ENCODE measurements at places on chromosomes 7 and 10.

DNA sequence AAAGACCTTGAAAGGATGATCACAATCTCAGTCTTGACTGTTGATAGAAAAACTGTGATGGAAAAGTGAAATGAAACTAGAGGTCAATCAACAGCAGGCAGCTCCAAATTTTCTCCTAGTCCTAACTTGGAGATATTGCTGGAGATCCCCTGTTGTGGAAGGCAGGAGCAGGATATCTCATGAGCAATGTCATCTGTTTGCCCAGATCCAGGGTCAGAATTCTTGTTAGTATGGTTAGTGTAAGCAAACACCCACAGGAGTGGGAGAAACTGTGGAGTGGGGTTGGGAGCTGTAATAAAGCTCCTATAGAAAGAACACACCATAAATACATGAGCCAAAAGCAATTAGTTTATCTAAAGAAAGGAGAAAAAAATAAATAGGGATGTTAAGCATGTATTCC is 169.0 kb downstream of the AKR1D1 start:
- peak; percentile 82 for DNase-seq

DNA sequence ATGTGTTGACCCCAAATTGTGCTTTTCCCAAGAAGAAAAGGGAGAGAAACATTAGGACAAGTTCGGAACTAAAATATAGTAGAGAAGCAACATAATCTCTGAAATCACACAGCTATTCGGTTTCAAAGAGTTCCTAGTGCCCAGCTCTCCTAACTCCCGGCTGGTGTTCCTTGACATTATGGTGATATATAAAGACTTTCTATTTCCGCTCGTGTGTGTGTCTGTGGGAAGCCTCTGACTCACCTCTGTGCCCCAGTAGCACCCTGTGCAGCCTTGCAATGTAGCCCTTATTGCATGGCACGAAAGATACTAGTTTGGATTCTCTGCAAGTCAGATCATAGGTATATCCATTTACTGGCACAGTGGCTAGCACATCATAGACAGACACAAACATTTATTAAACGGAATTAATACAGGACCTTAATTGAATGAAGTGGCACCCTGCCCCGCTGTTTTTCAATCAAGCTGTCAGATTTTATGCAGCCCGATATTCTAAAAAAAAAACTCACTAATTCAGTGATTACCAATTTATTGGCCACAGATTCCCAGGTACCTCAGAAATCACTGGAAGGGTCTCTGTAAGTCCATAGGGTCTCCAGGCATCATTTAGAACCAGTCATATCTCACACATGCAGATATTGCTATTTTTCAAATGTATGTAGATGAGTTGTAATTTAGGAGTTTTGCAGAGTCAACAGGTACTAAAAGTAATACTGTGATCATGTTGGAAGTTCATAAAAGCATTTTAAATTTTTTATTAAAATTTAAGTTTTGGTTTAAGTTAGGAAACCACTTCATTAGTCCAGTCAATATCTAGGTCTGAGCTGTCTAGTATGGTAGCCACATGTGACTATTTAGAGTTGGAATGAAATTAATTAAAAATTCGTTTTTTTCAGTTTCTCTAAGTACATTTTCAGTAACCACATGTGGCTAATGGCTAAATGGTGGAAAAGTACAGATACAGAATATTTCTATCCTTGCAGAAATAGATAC is 43.3 kb downstream of the SFTPD start:
- DNase-seq = no peak

- peak; percentile 84 for DNase-seq
These were observed 220.3 kb downstream of the PHTF2 start for GRCh38 chr7:78018641-78019446.

DNA sequence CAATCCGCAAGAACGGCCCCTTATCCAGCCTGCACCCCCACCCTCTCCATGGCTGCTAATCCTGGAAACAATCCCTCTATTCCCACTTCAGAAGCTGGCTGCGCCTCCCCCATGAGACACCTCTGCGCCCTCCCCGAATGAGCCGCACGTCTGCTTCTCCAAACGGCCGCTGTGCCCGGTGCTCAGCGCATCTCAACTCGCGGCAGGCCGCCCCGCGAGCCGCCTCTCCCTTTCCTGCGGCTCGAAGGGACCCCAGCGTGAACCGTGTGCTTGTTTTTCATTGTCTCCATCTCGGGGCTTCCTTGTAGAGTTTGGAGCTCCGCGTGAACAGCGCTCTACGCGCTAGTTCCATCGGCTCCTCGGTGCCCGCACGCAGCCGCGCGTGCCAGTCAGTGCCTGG is 20.8 kb upstream of the FXYD4 start:
- no peak for DNase-seq

- DNase-seq = no peak
These were observed 47.8 kb upstream of the PARD3 start for GRCh38 chr10:34862892-34863291.

GRCh38 chr10:98296524-98296923 is 28.5 kb upstream of the LOXL4 start:
- no peak for DNase-seq

- DNase-seq = no peak
These were observed 132.4 kb downstream of the FAM53B start for GRCh38 chr10:124611738-124612137.

DNA sequence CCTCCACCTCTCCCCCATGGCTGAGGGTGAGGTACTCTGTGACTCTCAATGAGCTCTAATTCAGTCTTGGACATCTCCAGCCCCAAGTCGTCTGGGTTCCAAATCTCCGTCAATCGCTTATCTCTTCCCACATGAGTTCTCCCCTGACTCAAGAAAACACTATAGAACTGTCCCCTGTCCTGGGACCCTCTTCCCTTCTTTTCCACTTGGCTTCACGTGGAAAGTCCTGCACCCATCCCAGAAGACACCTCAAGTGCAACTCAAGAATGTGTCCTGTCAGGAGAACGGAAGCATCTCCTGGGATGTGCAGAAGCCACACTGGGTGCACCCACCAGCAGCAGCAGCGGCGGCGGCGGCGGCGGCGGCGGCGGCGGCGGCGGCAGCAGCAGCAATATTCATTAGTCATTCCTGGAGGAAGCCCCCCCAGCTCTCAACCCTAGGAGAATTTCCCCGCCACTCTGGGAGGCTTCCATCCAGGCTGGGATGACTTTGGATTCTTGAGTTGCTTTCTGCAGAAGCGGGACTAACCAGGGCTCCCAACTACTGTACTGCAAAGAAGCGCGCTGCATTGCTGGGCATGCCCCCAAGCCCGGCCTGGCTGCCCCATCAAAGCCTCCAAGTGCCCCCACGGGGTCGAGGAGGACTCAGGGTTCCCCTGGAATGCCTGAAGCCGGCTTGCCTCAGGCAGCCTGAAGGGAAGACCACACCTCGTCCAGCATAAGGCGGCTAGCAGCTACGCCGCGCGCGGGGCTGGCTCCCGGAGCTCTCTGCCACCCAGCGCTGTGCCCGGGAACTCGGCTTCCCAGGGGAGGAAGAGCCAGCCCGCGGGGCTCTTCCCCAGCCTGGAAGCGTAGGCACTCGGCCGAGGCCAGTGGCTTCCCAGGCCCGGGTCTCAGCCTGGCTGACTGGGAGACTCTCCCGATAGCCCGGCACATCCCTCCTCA is 1.0 kb downstream of the CRTAC1 start:
- DNase-seq = peak; percentile 25

DNA sequence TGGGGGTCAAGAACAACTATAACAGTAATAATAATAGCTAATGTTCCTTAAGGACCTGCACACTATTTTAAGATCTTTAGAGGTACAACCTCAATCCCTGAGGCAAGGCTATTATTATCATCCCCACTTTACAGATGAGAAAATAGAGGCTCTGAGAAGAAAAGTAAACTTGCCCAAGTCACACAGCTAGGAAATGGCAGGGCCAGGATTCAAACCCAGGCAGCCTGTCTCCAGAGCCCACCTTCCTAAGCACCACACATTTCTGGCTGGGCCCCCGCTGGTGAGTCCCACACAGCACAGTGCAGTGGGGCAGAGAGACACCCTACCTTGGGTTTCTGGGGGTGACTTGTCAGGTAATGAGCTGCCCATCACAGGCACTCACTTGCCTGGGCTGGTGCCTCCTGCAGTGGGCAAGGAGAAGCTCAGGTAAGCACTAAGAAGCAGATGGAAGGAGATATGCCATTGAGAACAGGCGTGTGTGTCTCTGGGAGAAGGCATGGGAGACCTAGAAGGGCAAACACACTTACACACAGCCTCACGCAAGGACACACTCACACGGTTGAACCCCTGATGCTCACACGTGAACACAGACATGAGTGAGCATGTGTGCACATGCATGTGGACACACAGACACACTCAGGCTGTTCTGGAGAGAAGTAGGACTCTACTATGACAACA is 104.4 kb upstream of the ZMIZ1 start:
- no peak for DNase-seq

GRCh38 chr7:81433692-81434331 is 336.0 kb downstream of the HGF start:
- DNase-seq = no peak

- no peak for DNase-seq
These were observed 9.3 kb upstream of the HUS1 start for GRCh38 chr7:47988496-47989386.

DNA sequence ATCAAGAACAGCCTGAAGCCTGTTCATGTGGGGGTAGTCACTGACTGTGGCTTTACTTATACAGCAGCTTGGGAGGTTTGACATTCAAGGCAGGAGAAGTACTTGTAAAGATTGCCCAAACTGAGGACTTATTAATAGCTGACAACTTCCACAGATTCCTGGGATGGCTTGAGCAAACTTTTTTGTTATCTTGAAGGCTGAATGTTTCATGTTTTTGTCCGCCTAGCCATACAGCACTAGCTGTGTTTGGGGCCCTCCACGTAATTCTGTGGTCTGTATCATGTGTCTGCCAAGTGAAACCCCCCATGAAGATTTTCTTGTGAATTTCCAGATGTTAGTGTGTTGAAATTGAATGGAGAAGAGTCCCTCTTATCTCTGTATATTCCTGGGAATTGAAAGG is 38.6 kb downstream of the FAS start:
- DNase-seq = no peak

DNA sequence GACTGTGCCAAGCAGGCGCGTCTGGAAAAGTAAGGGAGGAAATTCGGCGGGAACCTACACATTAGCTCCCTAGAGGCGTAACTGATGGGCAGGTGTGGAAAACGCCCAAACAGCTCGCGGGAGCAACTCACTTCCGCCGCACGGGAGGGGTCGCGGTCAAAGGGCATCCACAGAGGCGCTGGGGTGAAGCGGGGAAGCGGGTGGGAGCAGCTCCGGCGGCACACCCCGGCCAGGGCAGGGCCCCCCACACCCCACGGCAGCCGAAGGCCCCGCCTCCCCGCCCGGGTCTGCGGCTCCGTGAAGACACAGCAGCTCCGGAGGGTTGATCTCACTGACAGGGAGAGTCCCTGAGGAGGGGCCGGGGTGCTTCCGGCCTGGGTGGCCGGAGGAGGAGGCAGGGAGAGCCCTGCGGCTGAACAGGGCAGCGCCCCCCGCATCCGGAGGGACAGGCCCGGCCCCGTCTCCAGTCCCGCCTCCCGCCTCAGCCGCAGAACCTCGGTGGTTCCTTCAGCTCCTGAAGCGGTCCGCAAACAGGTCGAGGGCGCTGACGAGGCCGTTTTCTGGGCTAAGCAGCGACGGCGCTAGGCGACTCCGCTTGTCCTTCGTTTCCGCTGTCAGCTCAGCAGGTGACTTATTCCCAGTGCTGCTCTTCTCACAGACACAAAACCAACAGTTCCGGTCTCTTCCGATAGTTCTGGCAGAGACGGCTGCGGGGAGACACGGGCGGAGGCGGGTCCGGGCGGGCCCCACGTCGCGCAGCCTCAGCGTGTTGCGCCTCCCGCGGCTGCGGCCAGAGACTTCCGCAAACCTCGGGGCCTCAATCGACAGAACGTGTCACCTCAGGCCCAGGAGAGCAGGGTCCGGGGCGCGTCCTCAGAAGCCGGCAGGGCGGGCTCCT is 276.1 kb downstream of the DNAJB6 start:
- DNase-seq = no peak

Measured in NCI-H1092 treated with DMSO at 0.1 percent for 48 hours (cell line).